ENCODE measurements at places on chromosomes 11 and 22. TPM values are rescaled to one million over a fixed set of nuclear protein-coding genes. Genes with fewer than 3 reads are reported as not detected.

DNA sequence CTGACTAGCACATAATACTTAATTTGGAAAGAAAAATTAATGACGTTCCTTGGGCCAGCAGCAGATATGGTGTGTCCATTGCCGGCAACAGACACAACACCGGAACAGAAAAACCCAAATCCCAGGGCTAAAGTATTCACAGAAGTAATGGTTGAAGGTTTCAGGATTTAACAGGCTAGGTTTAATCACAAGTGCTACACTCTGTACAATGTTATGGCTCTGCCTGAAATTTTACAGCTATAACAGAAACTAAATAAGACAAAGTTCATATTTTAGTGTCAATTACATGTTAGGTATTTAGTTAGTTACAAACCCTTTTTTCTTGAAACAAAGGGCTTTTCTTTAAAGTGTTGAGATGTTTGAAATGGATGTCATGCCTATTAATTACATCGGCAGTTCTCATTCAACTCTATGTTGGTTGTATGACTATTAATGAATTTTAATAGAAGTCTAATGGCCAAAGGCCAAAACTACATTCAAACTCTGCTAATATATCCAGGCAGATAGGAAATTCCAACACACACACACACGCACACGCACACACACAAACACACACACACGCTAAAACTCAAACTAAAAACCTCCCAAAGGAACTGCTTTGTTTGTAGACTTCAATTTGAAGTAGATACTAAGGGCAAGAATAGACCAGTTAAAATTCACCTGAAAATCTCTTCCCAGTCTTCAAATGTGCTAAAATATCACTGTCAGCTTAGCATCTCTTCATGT lies 27.8 kb upstream of the CLNS1A start:
- no peak overlapping the region for H3K27ac ChIP-seq
- H3K36me3 ChIP-seq = peaks cover 19% of the 10 kb centered on the region
- H3K4me1 ChIP-seq = peaks cover 18% of the 10 kb centered on the region
- H3K27me3 ChIP-seq = no peaks in the 10 kb centered on the region
- no peak overlapping the region for H3K4me3 ChIP-seq

DNA sequence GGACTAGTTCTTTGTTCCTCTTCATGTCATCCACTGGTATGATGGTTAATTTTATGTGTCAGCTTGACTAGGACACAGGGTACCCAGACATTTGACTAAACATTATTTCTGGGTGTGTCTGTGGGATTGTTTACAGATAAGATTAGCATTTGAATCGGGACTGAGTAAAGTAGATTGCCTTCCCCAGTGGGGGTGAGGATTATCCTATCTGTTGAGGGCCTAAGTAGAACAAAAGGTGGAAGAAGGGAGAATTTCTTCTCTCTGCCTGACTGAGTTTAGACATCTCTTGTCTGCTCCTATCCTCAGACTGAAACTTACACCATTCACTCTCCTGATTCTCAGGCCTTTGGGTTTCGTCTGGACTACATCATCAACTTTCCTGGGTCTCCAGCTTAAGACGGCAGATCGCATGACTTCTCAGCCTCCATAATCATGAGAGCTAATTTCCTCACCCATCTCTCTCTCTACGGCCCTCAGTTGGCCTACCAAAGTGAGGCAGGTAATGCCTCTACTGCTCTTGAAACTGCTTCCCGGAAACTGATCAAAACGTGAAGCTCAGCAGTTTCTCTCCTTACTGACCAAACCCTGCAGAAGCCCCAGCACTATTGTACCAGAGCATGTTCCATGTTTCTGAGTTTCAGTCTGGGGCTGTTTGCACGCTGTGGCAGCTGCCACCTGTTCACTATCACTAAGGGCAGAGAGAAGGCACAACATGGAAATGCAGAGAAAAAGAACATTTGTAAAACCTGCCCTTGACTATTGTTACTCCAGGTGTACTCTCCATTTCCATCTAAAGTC lies 95.4 kb downstream of the NXPE2 start:
- no peak overlapping the region for H3K4me3 ChIP-seq
- H3K27me3 ChIP-seq = no peaks in the 10 kb centered on the region
- no peak for DNase-seq
- no peaks in the 10 kb centered on the region for H3K4me1 ChIP-seq
- no peak overlapping the region for H3K27ac ChIP-seq

DNA sequence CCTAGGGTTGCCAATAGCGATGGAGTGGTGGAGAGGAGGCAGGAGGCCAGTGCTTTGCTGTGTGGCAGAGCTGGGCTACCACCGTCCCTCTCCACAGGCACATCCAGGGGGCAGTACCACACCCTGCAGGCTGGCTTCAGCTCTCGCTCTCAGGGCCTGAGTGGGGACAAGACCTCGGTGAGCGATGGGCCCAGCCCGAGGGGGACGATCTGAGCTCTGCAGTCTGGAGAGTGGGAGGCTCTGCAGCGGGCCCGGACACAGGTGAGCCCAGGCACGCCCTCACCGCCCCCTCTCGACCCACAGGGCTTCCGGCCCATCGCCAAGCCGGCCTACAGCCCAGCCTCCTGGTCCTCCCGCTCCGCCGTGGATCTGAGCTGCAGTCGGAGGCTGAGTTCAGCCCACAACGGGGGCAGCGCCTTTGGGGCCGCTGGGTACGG lies 2.5 kb downstream of the PKP3 start:
- H3K36me3 ChIP-seq = no peaks in the 10 kb centered on the region
- H3K4me3 ChIP-seq = peak overlapping the region; percentile 67
- no peak overlapping the region for H3K27ac ChIP-seq
- no peaks in the 10 kb centered on the region for H3K27me3 ChIP-seq

The ZNF70 gene
- total RNA-seq = 6.5 TPM

GRCh38 chr22:42856179-42856864 lies 751 bp downstream of the ARFGAP3 start:
- peak overlapping the region; percentile 98 for H3K4me3 ChIP-seq
- H3K27ac ChIP-seq = peak overlapping the region; percentile 83
- peaks cover 12% of the 10 kb centered on the region for H3K4me1 ChIP-seq
- DNase-seq = peak; percentile 72
- peaks cover 6% of the 10 kb centered on the region for H3K36me3 ChIP-seq

The CDC42BPG gene
- total RNA-seq = 0.29 TPM

The CHID1 gene
- 43.9 TPM for total RNA-seq

The APOA4 gene
- total RNA-seq = not detected

- H3K4me1 ChIP-seq = no peaks in the 10 kb centered on the region
- no peak for DNase-seq
- H3K4me3 ChIP-seq = no peak overlapping the region
- H3K36me3 ChIP-seq = no peaks in the 10 kb centered on the region
- H3K27me3 ChIP-seq = no peaks in the 10 kb centered on the region
- no peak overlapping the region for H3K27ac ChIP-seq
Observed at GRCh38 chr11:99425596-99425995, 404.8 kb downstream of the CNTN5 start.

The MFRP gene
- not detected for total RNA-seq

- H3K4me3 ChIP-seq = no peak overlapping the region
- peak; percentile 58 for DNase-seq
- peak overlapping the region; percentile 24 for H3K27ac ChIP-seq
- H3K4me1 ChIP-seq = peaks cover 11% of the 10 kb centered on the region
- H3K27me3 ChIP-seq = no peaks in the 10 kb centered on the region
Observed at GRCh38 chr11:65530157-65530496, 5.2 kb downstream of the SCYL1 start.
